Activated CD8-positive, alpha-beta T cell treated with anti-CD3 and anti-CD28 coated beads for 36 hours (primary cell): ENCODE measurements at places on chromosomes 16 and 17. TPM values are rescaled to one million over a fixed set of nuclear protein-coding genes. Genes with fewer than 3 reads are reported as not detected.

DNA sequence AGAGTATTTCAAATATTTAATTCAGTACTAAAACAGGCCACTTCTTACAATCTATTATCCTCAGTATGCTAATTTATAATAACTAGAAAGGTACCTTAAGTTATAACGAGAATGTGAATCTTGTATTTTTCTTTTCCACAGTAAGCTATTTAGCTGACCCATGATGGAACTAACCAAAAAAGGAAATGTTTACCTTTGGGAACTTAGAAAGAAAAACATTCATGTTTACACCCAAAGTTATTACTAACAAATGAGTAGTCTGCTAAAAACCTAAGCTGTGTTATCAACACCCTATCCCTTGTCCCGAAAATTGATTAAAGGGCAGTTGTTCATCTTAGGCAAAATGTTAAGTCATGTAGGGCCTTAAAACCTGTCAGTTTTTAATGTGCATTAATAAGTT lies 8.1 kb downstream of the GNA13 start:
- no peak for DNase-seq

DNA sequence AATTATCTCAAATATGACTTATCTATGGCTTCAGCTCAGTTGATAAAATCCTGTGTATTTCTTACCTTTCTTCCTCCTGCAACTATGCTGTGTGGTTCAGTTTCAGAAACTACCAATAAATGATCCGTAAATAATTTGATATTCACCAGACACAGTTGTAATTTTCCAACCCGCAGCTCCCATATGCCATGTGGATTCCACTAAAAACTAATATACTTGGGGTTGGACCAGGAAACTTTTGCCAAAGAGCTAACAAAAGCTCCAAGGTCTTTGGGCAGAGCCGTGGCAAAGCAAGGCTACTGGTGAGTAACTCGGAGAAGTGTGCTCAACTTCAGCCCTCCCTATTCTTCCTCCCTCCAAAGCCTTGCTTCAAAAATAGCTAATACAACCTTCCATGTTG lies 2.3 kb upstream of the CHST6 start:
- DNase-seq, result no peak

DNA sequence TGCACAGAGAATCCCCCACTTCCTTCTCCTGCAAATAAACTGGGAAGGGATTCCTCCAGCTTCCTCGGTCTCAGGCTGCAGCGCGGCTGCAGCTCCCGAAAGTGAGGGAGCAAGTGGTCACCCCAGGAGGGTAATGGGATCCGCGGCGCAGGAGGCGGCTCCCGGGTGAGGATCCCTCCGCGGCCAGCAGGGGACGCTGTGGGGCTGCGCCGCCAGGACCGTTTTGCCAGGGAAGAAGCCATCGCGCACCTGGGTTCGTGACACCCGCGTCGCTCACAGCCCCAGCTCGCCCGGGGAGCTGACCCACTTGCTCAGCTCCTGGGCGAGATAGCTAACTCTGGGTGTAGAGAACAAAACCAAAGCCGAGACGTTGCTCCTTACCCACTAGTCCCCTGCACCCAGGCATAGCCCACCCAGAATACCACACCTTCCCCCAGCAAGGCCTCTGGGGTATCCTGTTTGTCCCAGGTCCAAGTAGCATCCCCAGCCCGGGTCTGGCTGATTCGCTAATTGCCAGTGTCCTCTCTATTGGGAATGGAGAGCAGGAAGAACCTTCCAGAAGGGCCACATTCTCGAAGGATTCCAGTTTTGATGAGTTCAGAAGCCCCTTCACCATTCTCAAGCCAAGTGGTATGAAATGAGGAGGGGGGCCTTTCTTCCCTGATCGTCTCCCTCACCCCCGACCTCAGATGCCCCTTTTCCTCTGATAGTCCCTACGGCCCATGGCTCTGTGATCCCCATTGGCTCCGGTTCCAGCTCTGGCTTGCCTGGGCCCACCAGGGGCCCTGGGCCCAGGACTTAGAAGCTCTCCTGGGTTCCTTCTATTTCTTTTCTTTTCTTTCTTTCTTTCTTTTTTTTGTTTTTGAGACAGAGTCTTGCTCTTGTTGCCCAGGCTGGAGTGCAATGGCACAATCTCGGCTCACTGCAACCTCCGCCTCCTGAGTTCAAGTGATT lies 14.1 kb downstream of the CYGB start:
- DNase-seq, result peak; percentile 82

DNA sequence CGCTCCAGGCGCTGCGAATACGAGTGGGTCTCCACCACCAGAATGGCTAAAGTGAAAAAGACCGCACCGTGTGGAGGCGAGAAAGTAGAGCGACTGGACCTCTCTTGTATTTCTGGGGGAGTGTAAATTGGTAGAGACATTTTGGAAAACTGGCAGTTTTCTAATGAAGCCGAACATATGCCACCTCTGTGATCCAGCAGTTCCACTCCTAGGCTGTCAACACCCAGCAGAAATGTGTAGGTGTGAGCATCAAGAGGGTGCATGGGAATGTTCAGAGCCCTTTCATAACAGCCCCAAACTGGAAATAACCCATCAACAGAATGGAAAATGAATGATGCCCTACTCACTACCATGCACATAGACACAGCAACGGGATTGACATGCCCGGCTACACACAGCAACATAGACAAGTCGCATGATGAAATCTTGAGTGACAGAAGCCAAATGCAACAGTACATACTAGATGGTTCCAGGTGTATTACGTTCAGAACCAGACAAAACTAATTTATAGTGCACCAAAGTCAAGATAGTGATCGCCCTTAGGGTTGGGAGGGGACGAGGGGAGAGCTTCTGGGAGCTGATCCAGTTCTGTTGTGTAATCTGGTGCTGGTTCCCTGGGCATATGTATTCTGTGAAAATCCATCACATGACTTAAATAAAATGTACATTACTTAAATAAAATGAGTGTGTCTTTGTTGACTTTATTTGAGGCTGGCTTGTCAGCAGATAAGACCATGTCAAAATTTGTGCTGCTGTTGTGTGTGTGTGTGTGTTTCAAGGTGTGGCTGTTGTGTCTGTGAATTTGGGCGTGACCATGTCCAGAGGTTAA lies 877 bp upstream of the BCL7C start:
- DNase-seq, result no peak

- DNase-seq, result peak; percentile 79
Measured at GRCh38 chr16:17369421-17370222, 101.1 kb downstream of the XYLT1 start.

GRCh38 chr16:53166099-53166498 lies 111.3 kb downstream of the CHD9 start:
- DNase-seq, result no peak

DNA sequence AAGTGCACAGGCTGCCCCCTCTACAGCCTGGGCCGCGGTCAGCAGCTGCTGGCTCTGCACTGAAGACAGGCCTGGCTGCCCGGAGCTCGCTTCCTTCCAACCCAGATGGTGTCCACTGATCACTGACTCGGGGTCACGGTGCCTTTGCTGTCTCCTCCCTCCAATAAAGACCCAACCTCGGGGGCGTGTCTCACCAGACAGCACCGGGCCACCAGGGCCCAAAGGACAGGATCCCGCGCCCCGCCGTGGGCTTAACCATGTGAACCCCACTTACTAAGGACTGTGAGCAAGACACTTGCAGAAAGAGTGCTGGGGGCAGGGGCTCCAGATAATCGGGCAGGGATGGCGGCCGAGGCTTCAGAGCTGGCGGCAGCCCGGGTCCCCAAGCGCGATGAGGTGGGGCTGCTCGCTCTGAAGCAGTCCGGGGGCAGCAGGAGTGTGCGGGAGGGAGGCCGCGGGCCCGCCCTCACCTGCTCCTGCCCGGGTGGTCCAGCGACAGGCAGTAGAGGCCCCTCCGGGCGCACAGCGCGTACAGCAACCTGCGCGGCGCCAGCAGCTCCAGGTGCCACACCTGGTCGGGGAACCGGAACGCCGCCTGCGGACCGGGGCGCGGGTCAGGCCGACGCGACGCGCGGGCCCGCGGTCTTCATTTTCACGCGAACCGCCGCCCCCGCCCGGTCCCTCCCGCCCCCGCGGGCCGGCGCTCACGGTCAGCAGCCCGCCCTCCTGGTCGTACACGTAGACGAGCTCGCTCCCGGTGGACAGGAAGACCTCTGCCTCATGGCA lies 502 bp downstream of the FAAP100 start:
- DNase-seq, result peak; percentile 23

DNA sequence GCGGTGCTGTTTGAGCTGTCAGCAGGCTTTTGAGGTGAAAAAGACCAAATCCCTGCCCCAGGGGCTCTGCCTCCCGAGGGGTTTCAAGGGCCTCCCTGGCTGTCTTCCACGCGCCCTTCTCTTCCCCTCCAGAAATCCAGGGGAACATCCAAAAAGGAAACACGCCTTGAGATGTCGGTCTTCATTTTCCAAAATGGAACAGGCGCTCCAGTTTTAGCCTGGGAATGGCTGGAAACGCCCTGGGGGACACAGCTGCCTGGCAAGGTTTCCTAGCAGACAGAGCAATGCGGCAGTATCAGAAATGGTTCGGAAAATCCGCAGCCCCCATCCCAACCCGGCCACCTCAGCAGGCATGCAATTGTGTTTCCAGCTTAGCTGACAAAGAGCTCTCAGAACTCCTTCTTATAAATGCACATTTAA lies 16.6 kb upstream of the LITAF start:
- DNase-seq, result no peak

GRCh38 chr16:58492735-58493134 lies 7.2 kb upstream of the NDRG4 start:
- DNase-seq, result no peak

- DNase-seq, result no peak
Measured at GRCh38 chr16:67147437-67148140, 3.2 kb downstream of the B3GNT9 start.

DNA sequence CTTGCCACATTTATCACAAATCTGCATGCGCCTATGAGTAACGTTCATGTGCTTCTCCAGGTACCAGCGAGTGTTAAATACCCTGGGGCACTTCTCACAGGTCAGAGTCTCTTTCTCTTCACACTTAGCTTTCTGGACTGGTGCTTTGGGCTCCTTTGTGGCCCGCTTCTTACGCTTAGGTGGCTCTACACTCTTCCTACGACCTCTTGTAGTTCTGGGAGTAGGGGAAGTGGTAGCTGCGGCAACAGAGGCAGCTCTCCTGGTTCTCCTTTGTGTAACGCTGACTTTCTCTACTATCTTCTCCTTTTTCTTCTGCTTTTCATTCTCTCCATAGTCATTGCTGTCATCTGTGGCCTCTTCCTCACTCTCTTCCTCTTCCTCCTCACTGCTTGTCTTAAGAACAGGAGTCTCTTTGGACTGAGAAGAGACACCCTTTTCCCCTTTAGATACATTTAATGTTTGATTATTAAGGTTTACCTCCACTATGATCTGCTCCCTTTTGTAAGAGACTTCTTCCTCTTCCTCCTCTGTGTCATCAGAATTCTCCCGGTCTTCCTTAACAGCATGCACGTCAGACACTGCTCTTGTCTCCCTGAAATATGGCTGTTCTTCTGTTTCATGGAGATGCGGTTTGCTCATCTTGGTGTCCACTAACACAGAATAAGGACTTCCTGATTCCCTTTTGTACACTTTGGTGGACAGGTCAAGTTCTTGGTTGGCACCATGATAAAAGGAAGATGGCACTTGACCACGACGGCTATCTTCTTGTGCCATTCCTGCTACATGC lies 45.0 kb downstream of the ZNF652 start:
- no peak for DNase-seq

DNA sequence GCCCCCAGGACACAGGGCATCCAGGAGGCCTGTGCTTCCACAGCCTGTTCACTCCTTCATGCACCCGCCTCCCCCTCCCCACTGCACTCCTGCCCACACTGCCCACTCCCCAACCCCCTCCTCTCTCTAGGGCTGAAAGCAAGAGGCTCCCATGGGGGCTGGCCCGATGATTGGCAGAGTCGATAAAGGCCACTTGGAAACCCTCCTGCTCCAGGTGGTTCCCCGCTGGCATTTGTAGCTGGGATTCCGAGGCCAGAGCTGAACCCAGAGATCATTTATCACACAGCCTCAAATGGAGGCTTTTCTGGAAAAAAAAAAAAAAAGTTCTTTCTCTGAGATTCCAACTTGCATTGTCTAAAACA lies 74.1 kb downstream of the SREBF1 start:
- DNase-seq, result no peak

The PRR35 gene
- not detected for total RNA-seq

The HP gene
- total RNA-seq, result not detected

The NACA2 gene
- not detected for total RNA-seq

The SYNGR3 gene
- 7.2 TPM for total RNA-seq

The RUNDC3A gene
- total RNA-seq, result not detected
